ENCODE measurements at places on chromosomes 7 and 10. TPM values are rescaled to one million over a fixed set of nuclear protein-coding genes. Genes with fewer than 3 reads are reported as not detected.

- no peak for DNase-seq
These were observed 84.6 kb downstream of the VPS50 start for GRCh38 chr7:93316730-93317129.

DNA sequence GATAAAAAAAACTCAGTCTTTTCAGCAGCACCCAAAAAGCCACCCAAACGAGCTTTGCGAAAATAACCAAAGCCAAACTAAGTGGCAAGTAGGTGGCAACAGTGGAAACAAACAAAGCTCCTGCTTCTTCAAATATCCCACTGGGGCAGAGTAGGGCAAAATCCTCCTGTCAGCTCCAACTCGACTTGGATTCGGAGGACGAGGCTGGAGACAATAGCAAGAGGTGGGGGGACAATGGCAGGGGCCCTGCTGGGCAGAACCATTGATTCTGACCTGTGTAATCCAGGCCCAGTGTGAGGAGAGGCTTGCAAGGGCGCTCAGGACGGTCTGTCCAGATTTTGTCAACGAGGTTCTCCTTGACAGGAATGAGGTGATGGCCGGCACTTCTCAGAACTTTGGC lies 35.5 kb downstream of the XPNPEP1 start:
- DNase-seq, result no peak

GRCh38 chr10:96556003-96556402 lies 30.8 kb downstream of the TM9SF3 start:
- no peak for DNase-seq

GRCh38 chr10:61183967-61184366 lies 240.0 kb upstream of the RHOBTB1 start:
- DNase-seq, result no peak

Gene CALD1
- 1,459 TPM for total RNA-seq

Gene PI4K2A
- total RNA-seq, result 15.9 TPM
